ENCODE measurements at places on chromosomes 3 and 15.

GRCh38 chr15:29698030-29698701, 124.1 kb downstream of the TJP1 start:
- DNase-seq: peak; percentile 69

- no peak for DNase-seq
Measured at GRCh38 chr3:188220097-188220788, 66.3 kb downstream of the LPP start.

- DNase-seq: no peak
Measured at GRCh38 chr15:96336108-96336595, 5.7 kb downstream of the NR2F2 start.

- no peak for DNase-seq
Measured at GRCh38 chr3:36871379-36872126, 73.3 kb downstream of the TRANK1 start.

GRCh38 chr3:81752604-81753003, 8.8 kb downstream of the GBE1 start:
- DNase-seq: no peak

GRCh38 chr3:195440379-195440778, 2.4 kb downstream of the ACAP2 start:
- DNase-seq: no peak

- DNase-seq: no peak
Measured at GRCh38 chr3:37504583-37505357, 330.4 kb upstream of the LRRFIP2 start.

DNA sequence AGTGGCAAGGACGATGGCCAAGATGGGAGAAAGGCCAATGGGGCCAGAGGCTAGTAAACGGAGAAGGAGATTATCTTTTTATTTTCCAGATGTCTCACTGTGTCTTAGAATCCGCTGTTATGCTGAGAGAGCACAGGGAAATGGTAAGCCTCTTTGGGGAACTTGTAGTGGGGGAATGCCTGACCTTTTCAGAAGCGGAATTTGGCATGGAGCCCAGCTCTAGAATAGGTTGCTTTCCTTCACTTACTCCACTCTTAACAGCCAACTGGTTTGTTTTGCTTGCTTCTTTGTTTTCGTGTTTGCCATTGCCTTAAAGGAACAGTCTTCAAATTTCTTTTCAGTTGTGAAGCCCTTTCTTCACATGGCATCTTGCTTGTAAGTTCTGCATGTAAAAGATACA, 316.2 kb upstream of the THRB start:
- no peak for DNase-seq

- no peak for DNase-seq
Measured at GRCh38 chr3:15261274-15261673, 55.2 kb downstream of the CAPN7 start.

DNA sequence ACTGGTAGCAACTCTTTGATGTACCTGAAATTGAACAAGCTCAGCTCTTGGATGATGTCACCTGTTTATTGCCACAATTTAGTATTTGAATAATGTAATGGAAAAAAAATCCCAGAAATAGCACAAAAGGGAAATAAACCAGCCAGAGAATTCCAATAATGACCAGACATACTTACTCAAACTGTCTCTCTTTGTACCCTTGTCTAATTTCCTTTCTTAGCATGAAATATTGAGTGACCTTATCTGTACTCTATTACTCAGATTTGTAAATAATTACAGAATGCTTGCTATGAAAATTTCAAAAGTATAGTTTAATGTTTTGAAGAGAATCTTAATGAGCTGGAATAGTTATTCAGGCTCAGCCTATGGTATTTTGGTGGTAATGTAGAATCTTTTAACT, 555.4 kb upstream of the SGO1 start:
- DNase-seq: no peak

DNA sequence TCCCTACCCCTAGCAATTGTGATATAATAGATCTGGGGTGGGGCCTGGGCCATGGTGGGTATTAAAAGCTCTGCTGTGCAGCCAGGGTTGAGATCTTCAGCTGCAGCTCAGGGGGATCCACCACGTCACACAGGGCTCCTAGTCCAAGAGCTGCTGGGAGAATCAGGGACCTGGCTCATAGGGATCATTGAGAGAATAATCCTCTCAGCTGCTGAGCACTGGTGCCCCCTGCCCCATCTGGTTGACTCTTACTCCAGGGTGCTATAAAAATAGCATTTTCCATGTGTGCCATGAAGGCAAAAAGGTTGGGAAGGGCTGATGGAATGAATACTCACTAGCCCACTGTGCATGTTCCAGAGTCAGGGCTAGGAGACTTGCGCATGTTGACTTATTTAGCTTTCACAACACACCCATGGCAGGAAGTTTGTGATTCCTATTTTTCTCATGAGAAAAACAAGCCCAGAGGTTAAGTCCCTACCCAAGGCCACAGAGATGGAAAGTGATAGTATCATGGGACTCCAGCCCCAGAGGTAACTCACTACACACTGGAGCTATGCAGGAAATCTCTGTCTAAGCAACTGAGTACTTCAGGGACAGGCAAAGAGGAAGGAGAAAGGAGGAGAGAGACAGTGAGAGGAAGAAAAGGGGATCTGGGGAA, 94.6 kb upstream of the HERC1 start:
- DNase-seq: no peak

- no peak for DNase-seq
Measured at GRCh38 chr15:100048736-100049135, 293.0 kb downstream of the ADAMTS17 start.

DNA sequence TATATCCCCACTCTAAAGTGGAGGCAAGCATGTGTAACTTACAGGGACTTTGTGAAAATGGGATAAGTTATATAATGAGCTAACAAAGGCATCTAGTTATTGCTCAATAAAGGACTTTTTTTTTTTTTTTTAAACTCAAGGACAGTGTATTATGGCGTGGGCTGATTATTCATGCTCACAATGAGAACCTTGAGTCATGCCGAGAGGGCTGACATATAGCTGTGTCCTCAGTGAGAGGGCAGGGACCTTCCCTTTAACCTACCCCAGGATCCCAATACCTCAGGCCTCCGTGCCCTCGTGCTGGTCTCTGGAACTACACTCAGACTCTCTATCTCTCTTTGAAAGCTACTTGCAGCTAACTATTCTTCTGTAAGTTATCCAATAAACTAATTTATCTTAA, 319.9 kb upstream of the ICE2 start:
- no peak for DNase-seq

DNA sequence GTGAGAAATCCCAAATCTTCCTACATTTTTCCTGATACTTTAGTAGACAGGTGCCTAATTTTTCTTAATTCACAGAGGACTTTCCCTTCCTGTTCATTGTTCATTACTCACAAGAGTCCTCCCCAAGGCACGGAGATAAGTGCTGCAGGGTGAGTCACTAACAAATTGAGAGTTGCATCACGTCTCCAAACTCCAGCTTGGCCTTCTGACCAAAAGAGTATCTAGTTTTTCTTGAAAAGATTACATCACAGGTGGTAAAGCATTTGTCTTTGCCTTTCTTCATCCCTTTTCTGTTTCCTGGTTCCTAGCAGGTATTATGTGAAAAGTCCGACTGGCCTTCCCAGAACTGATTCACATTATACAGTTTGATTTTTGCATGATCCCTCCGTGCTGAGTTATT, 24.9 kb upstream of the RASGRP1 start:
- DNase-seq: peak; percentile 23

DNA sequence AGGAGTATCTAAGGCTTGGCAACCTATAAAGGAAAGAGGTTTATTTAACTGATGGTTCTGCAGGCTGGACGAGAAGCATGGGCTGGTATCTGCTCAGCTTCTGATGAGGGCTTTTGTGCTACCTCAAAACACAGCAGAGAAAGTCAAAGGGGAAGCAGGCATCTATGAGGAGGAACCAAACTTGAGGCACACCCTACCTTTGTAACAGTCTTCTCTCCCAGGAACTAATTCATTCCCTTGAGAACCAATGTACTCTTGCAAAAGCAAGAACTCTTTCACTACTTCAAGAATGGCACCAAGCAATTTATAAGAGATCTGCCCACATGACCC, 109.0 kb downstream of the CGGBP1 start:
- DNase-seq: no peak

- no peak for DNase-seq
Measured at GRCh38 chr3:52982839-52983238, 63.0 kb downstream of the SFMBT1 start.

DNA sequence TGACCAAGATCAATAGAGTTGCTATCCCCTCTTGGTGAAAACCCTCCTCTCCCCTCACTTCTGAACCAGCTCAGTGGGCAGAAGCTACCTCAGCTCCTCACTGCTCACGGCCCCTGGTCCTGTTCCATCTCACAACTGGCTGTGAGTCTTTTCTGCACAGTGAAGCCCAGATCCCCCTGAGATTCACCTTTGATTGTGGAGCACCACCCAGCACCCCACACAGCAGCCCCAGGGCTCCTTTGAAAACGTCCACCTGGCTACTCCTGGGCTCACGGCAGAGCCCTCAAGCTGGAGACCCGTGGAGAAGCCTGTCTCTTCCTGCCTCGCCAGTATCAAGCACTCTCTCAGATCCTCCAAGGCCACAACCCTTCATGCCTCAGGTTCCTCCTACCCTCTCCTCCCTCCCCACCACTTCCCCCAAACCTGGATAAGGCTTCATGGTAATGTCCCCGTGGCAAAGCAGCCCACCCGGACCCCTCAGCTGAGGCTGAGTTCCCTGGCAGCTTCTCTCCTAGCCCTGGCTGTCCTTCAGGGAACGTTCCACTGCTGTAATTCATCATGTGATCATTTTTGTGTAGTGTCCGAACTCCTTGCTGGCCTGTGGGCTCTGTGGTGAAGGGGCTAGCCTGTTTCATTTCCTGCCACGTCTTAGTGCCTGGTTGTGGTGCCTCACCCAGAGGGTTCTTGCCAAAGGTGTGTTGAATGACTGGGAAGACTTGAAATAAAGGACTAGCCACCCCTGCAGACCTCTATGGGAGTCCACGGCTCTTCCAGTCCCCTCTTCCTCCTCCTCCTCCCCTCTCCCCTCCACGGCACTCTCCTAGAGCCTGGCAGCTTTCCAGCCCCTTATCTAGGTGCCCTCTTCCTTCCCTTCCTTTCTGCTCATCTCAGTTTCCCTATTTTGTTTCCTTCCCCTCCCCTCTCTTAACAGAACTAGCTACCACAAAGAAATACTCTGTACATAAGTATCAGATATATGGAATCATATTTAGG, 44.5 kb downstream of the KY start:
- no peak for DNase-seq

GRCh38 chr15:56929399-56929798, 11.0 kb downstream of the TCF12 start:
- DNase-seq: no peak

DNA sequence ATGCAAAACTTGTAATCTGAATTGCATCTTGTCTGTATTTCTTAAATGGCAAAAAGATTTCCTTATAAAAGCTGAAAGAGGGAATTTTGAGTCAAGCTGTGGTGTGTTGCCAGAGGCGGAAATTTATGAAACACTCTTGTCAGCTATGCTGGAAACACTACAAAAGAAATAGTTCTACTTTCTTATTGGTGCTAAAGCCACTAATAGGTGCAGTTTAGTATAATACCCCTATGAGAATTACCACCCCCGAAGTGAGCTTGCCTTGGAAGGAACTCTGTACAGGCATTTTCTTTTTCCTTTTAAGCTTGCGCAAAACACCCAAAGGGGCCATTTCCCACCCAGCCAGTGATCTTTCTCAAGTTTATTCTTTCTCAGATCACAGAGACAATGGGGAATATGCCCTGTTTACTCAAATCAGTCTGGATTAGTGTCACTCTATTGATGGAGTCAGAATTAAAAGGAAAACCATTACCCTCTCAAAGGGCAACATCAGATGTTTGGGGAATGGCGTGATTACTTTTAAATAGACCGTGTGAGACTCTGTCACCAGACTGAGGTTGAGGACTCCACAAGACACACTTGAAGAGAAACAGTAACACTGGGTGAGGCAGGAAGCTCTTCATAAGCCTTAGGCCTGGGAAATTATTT, 166.0 kb downstream of the TP63 start:
- DNase-seq: no peak

DNA sequence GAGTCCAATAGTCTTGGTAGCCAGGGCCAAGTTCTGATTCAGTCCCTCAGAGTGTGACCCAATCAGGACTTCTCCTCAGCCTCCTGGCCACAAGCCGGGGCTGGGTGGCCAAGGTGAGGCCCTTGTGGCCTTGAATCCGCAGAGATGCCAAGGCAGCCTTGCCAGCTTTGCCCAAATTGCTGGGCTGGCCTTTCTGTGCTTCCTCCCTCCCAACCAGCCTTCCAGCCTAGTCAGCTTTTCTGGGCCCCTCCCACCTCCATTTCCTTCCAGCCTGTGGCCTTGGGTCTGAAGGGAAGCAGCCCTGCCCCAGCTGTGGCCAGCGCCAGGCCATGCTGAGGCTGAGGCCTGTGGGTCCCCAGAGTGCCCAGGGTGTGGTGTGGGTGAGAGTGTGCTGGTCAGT, 34.3 kb upstream of the ANKDD1A start:
- DNase-seq: peak; percentile 45

GRCh38 chr3:102113421-102114041, 264.2 kb downstream of the NFKBIZ start:
- no peak for DNase-seq

DNA sequence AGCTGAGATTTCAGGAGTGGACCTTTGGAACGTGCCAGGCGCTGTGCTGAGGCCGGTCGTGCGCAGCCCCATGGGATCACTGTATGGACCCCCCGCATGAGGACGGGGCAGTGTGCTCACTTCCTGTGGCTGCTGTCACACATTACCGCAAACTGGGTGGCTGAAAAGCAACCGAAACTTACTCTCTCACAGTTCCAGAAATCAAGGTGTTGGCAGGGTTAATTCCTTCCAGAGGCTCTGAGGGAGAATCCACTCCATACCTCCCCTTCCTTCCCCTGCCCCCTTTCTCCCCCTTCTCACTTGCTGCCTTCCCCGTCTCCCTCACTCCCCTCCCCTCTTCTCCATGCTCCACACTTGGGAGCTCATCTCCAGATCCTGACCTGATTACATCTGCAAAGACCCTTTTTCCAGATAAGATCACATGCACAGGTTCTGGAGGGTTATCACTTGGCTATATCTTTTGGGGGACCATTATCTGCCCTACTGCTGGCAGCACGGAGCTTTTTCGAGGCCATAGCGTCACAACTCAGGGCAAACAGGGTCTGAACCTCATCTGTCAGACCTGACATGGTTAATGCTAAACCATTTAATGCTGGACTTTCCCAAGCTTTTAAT, 41.2 kb downstream of the KLF13 start:
- no peak for DNase-seq

GRCh38 chr3:53804697-53805462, 41.3 kb downstream of the CHDH start:
- peak; percentile 81 for DNase-seq

- no peak for DNase-seq
Measured at GRCh38 chr3:134544316-134544715, 58.5 kb downstream of the CEP63 start.

GRCh38 chr15:47507221-47507985, 209.9 kb upstream of the SEMA6D start:
- DNase-seq: no peak

All from H54 (cell line).